ENCODE measurements at places on chromosomes 13 and 19.

- no peak for DNase-seq
Observed at GRCh38 chr19:3508771-3509535, 2.8 kb downstream of the FZR1 start.

GRCh38 chr13:37091835-37092234 is 13.6 kb downstream of the CSNK1A1L start:
- no peak for DNase-seq

DNA sequence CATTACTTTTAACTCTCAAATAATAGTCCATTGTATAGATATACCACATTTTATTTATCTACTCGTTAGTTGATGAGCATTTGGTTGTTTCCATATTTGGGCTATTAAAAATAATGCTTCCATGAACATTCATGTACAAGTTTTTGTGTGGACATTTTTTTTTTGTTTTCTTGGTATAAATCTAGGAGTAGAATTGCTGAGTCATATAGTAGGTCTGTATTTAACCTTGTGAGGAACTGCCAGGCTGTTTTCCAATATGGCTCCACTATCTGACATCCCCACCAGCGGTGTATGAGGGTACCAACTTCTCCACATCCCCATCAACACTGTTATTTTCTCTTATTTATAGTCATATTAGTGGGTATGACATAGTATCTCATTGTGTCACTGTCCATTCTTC is 143.1 kb downstream of the RAP2A start:
- no peak for DNase-seq

DNA sequence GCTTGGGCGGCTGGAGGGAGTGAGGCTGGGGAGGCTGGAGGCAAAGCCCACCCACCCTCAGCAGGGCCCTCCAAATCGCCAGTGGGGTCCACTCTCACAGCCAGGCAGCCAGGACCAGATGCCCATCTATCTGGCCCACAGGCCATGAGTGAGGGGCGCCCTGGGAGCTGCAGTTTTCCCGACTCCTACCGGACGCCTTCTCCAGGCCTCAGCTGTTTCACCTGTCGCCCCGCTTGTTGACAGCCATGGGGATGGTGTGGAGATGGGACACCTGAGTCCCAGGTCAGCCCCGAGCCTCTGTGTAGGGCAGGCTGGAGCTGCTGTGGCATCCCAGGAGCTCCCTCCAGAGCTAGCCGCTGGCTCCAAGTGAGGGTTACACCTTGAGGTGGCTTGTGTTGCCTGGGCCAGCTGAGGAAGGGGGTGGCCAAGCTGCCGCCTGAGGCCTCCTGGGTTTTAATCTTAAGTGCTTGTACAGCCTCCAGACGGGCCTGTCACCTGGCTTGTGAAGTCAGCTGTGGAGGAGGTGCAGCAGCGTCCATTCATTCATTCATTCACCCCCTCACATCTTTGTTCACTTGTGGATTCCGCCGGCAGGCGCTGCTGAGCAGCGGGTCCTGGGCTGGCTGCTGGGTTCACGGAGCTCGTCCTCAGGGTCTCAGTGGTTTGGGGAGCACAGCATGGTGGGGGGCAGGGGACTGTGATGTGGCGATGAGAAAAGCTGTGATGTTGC is 52.0 kb downstream of the COMP start:
- DNase-seq, result no peak

DNA sequence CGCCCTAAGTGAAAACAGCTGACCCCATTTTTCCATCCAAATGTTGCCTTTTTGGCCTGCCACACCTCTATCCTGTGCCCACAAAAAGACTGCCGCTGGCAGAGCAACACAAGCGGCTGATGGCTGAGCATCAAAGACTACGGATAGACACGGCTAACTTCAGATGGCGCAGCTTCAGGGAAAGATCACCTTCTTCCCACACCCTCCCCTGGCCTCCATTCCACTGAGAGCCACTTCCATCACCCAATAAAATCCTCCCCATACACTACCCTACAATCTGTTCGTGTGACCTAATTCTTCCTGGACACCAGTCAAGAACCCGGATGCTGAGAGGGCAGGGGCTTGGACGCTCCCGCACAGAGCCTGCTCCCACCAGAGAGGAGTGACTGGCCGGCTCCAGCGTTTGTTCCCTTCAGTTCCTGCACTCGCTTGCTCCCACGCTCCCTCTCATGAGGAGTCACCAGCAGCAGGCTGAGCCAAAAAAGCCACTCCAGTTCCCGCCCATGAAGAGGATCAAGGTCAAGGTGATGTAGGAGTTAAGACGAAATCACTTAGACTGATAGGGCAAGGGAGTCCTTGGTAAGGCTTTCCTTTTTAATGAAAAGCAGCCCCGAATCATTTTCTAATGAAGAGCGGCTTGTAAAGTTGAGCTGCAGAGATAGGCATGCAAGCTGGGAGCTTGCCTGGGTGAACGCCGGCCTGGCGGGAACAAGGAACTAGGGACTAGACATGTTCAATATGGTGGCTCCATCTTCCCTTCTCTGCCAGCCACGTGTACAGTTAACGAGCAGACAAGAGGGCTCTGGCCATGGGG is 35.7 kb downstream of the TSKS start:
- no peak for DNase-seq

GRCh38 chr13:98284679-98285078 is 107.6 kb upstream of the RNF113B start:
- DNase-seq, result no peak

Data from cortex of kidney (tissue), 1 donor.